ENCODE measurements at places on chromosomes 3 and 15.

DNA sequence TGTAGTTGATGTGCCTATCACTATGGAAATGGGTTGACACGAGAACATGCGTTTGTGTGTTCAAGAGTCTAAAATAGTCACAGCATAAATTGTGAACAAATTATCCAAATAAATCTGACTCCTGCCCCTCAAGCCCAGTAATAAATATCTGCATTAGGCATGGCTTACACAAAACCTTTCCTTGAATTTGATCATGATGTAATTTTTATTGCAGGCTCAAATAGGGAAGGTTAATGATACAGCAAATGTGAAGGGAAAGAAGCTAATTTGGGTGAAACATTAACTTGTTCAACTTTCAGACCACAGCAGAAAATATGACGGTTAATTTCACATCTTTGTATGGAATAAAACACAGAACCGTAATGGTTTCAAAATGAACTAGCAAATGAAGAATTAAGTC lies 74.6 kb downstream of the WNT5A start:
- no peak for DNase-seq

GRCh38 chr15:27645672-27646071 lies 453.4 kb downstream of the OCA2 start:
- no peak for DNase-seq

GRCh38 chr15:40763801-40764628 lies at the start of gene GCHFR:
GCHFR (plus strand) TSS chr15:40764068; CDS start chr15:40764181, 113 bp downstream.
- peak; percentile 13 for DNase-seq

DNA sequence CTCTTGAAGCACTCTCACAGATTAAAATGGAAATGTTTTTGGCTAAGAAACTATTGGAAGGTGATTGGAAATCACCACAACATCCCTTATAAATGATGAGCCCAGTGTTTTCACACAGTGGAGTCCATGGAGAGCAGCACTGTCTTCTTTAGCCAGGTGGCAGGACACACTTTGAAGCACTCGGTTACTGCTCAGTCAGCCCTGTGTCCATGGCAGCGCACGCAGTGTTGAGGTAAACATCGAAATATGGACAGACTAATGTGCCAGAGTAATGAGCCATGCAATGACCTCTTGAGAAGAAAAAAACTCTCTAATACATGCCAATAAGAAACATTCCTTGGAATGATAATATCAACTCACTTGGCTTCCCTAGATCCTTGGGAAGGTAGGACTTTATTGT lies 66.6 kb downstream of the TGFBR2 start:
- DNase-seq, result peak; percentile 57

- DNase-seq, result no peak
Measured at GRCh38 chr3:111159391-111159790, 87.8 kb downstream of the NECTIN3 start.

- DNase-seq, result no peak
Measured at GRCh38 chr15:77001351-77001750, 6.4 kb downstream of the PSTPIP1 start.

GRCh38 chr3:23238578-23238977 lies 35.5 kb downstream of the UBE2E2 start:
- no peak for DNase-seq

DNA sequence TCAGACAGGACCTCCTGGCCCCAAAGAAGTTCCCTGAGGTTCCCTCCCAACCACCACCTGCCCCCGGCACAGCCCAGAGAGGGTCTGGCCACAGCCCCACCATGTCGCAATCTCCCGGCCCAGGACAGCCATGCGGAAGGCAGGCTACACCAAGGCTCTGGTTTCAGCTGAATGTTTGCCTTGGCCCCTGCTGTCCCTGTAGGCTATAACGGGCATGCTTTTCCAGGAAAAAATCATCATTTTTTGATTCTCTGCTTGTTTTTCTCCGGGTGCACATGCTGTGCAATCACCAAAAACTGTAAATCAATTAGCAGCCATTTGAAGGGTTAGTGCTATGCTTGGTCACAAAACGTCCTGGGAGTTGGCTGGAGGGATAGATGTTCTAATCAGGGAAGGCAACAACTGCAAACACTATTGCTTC lies 142.7 kb upstream of the IGF1R start:
- no peak for DNase-seq

- peak; percentile 35 for DNase-seq
Measured at GRCh38 chr3:153052096-153052460, 109.9 kb upstream of the RAP2B start.

GRCh38 chr3:57557085-57557537 lies 1.0 kb downstream of the PDE12 start:
- no peak for DNase-seq

- DNase-seq, result peak; percentile 18
Measured at GRCh38 chr3:98021830-98022560, 13.1 kb downstream of the GABRR3 start.

GRCh38 chr15:62369454-62369853 lies 204.4 kb upstream of the C2CD4B start:
- DNase-seq, result no peak

GRCh38 chr15:68610825-68611224 lies 32.0 kb downstream of the CORO2B start:
- DNase-seq, result no peak

GRCh38 chr15:74785194-74786032 lies 3.5 kb downstream of the CSK start:
- no peak for DNase-seq

GRCh38 chr15:56968821-56969220 lies 50.4 kb downstream of the TCF12 start:
- no peak for DNase-seq

DNA sequence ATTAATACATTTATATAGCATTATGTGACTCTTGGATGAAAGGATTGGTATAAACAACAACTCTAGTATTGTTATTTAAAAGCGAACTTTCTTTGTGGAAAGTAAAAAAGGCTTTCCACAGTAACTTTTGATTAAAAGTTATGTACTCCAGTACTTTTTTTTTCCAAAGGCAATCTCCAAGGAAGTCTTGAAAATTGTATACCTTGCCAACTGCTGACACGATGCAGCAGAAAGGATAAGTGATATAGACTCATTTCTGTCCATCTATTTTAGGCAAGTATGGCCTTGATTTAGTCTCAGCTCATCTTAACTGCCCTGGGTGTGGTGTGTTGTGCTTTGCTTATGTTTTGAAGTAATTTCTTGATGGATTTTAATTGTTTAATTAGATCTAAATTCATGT lies 79.7 kb downstream of the OTOL1 start:
- no peak for DNase-seq

- no peak for DNase-seq
Measured at GRCh38 chr15:25679492-25679891, 183.6 kb downstream of the ATP10A start.

- DNase-seq, result no peak
Measured at GRCh38 chr3:13195374-13195773, 122.1 kb upstream of the IQSEC1 start.

- DNase-seq, result no peak
Measured at GRCh38 chr3:46950650-46951241, 25.8 kb downstream of the CCDC12 start.

DNA sequence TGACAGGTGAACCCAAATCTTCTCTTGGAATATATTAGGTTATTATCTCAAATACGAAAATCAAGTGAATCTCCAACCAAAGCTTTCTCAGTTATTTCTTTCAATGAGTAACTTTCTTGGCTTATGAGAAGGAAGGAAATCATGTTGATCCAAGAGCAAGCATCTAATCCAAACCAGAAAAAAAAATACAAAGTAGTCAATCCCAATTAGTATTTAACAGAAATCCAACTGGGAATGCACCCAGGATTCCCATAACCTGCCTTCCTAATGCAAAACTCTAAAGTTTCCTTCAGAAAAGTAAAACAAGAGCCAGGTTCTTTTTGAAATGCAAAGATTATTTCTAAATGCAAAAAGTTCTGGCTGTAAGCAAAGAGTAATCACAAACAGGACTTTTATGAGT lies 289.3 kb downstream of the SHOX2 start:
- DNase-seq, result no peak

- no peak for DNase-seq
Measured at GRCh38 chr15:48557335-48557734, 88.2 kb downstream of the FBN1 start.
